ENCODE measurements at places on chromosomes 6 and 20.

DNA sequence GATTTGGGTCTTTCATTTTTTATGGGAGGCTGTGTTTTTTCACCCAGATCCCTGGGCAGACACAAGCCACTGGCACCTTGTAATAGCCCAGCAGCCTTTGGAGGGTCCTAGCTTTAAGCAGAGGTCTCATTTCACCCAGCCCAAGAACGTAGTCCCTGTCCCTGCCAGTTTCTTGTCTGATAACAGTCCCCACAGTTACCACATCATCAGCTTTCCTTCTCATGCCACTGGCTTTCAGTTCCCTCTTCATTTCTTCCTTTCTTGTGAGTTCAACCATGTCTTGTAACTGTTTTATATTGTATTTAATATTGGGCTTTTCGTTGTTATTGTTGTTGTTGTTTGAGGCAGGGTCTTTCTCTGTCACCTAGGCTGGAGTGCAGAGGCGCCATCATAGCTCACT lies 10.6 kb downstream of the PNPLA1 start:
- DNase-seq: no peak

- no peak for DNase-seq
Measured at GRCh38 chr20:3431109-3431508, 23.6 kb upstream of the DNAAF9 start.

DNA sequence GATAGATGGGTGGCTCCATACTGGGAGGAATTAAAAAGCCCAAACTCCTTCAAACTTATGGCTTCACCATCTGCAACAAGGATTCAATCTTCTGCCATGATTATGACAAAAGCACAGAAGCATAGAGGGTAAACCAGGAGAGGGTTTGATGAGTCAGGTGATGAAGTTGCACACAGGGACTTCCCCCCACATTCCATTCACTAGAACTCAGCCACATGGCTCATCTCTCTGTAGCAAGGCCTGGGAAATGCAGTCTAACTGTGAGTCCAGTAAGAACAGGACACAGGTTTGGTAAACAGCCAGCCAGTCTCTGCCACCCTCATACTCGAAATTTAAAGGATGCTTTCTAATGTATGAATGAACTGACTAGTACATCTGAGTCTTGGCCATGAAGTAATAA lies 142.9 kb downstream of the HIVEP2 start:
- DNase-seq: no peak

DNA sequence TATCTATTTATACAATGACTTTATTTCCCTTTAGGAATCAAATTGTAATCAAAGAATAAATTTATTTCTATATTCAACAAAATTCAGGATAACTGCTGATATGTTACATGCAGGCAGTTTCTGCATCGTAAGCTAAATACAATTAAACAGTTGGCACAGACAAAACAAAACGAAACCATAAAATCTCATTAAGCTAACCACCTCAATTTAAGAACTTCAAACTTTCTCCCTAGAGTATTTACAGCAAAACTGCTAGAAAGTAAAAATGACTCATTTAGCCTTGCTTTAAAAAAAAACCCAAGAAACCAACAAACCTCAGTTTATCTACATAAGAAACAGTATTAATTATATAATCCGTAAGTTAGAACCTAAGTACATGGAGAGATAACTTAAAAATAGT lies 17.1 kb downstream of the SSR1 start:
- DNase-seq: no peak

- DNase-seq: no peak
Measured at GRCh38 chr6:83696674-83697073, 12.2 kb downstream of the SNAP91 start.

- DNase-seq: no peak
Measured at GRCh38 chr6:118675225-118675624, 23.8 kb upstream of the CEP85L start.

- DNase-seq: no peak
Measured at GRCh38 chr6:15405129-15406068, 159.5 kb downstream of the JARID2 start.

DNA sequence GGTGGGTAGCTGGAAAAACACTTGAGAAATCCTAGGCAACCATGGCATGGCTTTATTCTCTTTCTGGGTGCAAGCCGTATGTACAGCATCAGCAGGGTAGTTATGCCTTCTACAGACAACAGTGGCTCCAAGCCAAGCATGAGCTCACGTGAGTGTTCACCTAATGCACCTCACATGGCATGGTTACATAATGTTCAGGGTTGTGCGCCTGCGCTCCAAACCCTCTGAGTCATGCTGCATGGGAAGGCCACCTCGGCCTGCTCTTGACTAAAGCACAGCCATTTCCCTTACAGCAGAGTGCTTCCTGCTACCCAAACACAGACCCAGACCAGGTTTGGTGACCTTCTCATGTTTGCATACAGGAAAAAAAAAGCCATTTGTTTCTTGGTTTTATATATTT lies 96.2 kb downstream of the VIP start:
- no peak for DNase-seq

GRCh38 chr6:133802861-133803260 lies 86.1 kb upstream of the TCF21 start:
- DNase-seq: no peak

DNA sequence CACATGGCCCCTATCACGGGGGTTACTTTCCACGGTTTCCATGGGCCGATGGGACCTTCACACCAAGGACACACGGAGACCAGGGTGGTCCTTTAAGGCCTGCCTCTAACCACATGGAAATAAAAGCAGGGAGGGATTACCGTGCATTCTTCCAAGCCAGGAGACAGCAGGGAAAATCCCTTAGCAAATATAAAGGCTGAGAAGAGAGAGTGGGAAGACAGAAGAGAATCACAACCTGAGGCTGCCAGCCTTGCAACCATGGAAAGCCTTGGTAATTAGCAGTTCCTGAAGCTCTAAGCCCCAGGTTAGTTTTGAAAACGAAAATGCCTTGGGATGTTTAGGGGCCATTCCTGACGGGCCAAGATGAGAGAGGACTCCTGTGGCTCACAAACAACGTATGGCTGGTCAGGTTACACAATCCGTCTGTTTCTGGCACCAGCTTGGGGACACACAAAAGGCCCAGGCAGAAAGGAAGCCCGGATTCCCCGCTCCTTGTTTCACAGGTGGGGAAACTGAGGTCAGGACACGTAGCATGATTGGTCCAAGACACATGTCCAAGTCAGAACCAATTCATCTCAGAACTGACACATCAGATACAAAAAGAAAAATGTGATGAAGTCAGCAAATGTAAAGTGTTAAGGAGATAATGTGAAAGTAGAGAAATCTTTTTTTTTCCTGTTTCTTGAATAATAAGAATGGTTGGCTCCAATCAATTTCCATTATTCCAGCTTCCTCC lies 2.8 kb downstream of the PREX1 start:
- no peak for DNase-seq

DNA sequence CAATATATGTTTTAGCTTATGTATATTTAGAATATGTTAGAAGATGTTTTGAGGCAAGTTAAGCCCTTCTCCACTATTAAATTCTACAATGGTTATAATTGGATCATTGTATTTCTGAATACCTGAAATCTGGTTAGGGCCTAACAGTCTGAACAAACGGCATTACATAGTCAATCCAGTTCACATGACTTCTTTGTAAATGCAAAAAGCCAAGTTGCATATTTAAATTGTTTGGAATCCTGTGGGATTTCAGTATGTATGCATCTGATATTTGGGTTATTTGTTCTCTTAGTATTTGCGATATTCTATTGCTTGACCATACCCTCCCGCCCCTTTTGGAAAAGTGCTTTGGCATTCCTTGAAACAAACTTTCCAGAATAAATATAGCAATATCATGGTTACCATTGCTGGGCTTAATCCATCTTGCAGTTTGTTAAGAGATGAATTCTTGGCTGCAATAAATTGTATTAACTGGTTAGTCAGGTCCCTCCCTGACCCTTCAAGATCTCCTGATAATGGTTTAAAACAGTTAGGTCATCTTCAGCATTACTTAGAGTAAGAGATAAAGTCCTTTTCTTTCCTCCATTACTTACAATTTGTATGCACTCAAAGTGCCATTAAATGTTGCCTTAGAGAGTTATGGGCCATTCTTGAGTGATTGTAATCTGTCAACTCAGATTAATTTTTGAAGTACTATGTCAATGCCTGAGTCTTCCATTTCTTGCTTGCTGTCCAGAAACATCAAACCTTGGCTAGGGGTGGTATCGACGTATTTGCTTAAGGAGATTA lies 36.5 kb downstream of the LRRC1 start:
- DNase-seq: no peak

DNA sequence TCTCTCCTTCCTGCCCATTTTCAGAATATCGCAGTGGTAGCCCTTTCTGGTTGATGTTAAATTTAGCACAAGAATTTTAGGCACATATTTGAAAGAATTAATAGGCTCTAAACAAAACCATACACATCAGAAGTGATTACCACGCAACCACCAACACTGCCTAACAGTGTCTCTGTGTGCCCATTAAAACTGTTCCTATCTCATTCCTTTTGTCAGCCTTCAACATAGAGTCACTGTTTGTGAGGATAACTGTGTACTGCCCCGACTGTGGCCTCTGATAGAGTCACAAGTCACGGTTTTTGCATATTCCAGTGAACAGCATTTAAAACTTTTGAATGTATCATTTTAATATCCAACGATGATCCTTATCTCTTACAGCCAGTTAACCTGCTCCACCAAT lies 116.8 kb upstream of the TNFAIP3 start:
- no peak for DNase-seq

- DNase-seq: peak; percentile 29
Measured at GRCh38 chr6:125262016-125263013, 39.5 kb downstream of the HDDC2 start.

DNA sequence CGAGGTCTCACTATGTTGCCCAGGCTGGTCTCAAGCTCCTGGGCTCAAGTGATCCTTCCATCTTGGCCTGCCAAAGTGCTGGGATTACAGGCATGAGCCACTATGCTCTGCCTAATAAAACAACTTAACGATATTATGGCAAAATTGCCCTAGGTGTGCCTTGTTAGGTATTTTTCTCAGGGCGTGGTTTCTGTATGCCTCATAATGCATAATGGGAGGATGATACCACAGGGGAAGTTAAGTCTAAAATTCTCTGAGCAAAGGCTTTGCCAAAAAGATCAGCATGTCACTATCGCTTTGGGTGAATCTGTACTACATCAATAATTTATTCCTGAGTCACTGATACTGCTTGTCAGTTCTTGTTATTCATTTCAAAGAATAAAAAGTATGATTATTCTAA lies 15.9 kb upstream of the LOC128125822 start:
- DNase-seq: no peak

GRCh38 chr6:169831450-169832246 lies 80.2 kb downstream of the ERMARD start:
- peak; percentile 69 for DNase-seq
